ENCODE measurements at places on chromosomes 3 and 15.

GRCh38 chr3:109413049-109413448 is 75.7 kb upstream of the DPPA4 start:
- DNase-seq = no peak

- DNase-seq = no peak
Measured at GRCh38 chr3:186653984-186654383, 11.8 kb upstream of the HRG start.

GRCh38 chr15:35696767-35697231 is 150.8 kb upstream of the DPH6 start:
- DNase-seq = no peak

GRCh38 chr3:196660381-196661166 is 21.1 kb downstream of the NRROS start:
- DNase-seq = no peak

DNA sequence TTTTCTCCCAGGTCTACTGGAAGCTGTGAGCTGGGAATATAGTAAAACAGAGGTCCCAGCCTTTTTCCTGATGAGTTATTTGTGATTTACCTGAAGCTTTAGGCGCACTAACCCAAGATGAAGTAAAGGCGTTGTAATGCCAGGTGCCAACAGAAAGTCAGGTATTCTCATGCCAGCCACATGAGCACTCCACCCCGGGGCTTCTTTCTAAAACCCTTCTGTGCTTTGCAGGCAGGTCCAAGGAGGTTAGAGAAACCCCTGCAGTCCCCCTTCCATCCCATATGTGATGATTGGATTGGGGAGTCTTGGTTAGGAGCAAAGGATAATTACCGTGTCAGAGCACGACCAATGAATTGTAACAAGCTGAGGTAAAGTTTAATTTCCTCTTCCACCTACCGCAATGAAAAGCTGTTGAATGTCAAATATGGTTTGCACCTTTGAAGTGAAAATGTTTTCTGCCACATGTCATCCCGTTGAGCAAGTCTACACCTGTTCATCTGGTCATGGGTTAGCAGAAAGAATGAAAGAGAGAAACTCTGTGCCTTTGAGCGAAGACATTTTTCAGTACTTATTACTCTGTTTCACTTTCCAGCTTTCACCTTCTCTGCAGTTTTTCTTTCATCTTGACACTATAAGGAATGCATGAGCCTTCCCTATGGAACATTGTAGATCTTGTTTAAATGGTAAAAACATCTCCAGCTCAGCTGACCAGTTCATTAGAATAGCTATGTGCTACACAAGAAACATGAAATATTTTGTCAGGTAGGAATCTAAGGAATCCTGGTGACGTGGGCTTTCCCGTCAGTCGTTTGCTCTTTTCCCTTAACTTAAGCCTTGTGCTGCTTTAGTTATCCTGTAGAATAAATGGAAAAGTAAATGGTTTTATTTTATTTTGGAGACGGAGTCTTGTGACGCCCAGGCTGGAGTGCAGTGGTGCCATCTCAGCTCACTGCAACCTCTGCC is 204.6 kb upstream of the IL12A start:
- DNase-seq = no peak

GRCh38 chr3:127112796-127113570 is 79.9 kb upstream of the PRR23E start:
- no peak for DNase-seq

GRCh38 chr15:38474155-38474757 is 20.3 kb downstream of the FAM98B start:
- DNase-seq = no peak

DNA sequence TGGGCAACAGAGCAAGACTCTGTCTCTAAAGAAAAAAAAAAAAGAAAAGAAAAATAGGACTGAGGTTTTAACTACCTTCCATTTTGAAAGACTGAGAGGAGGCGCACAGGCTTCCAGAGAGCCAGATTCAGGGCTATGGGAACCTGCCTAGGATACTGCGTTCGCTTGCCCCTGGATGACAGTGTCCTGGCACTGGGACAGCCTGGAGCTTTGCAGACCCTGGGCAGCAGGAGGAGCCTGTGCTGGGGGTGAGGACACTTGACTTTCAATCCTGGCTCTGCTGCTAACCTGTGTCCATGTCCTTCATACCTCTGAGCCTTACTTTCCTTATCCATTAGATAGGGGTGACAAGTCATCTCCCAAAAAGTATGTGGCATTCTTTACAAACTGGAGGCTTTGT is 31.2 kb downstream of the CD276 start:
- DNase-seq = no peak

DNA sequence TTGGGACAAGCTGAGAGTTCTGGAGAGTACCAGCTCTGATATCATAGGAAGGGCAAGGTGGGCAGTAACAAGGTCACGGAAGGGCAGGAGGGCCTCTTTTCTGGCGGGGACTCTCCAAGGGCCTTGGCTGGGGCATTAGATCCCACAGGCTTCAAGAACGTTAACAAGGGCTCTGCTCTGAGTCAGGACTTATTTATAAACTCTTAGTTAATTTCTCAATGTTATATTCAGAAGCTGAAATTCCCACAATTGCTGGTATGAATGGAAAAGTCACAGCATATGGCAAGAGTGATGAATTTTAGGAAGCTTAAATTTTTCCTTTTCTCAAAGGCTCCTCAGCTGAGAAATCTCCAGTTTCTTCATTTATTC is 320.2 kb upstream of the TBC1D5 start:
- no peak for DNase-seq

DNA sequence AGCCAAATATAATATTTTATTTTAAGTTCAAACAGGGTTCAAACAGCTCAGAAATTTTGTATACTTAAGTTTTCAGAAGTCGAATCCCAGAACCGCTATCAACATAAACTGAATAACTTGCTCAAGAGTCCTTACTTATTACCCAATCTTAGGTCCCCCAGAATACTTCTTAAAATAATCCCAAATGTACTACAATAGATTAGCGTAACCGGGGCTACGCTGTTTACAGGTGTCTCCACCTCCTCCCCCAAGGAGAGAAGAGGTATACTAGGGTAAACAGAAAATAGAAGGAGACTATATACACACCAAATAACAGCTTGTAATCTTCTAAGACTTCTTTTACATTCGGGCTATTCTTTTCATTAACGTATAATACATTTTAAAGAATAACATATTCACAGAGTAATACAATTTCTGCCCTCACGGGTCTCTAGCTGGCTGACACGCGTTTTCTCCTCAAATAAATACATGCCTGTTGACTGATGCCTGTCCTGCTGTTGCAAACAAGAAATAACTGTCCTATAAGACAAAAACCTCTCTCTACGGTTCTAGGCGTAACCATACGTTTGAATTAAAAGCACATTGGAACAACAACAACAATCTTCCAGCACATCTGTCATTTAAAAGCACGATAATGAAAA is 1.3 kb downstream of the DENND4A start:
- DNase-seq = no peak

- DNase-seq = no peak
Measured at GRCh38 chr3:4531478-4532025, 38.4 kb downstream of the ITPR1 start.

DNA sequence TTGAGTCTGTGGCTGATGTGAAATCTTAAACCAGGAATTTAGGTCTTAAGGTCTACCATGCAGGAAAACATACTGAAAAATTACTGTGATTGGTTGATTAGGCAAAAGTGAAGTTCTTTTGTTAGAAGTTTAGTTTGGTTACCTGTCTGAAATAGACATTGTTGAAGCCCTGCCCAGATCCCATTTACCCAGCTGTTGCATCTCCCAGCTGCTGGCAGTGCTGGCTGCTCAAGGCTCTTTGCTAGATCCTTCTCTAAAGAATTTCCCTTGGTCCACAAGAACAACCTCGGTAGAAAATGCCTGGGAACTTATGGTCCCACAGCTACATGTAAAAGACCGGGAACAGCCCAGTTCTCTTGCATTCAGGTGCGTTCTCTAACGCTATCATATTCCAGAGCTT is 137.3 kb downstream of the EDEM1 start:
- DNase-seq = no peak

DNA sequence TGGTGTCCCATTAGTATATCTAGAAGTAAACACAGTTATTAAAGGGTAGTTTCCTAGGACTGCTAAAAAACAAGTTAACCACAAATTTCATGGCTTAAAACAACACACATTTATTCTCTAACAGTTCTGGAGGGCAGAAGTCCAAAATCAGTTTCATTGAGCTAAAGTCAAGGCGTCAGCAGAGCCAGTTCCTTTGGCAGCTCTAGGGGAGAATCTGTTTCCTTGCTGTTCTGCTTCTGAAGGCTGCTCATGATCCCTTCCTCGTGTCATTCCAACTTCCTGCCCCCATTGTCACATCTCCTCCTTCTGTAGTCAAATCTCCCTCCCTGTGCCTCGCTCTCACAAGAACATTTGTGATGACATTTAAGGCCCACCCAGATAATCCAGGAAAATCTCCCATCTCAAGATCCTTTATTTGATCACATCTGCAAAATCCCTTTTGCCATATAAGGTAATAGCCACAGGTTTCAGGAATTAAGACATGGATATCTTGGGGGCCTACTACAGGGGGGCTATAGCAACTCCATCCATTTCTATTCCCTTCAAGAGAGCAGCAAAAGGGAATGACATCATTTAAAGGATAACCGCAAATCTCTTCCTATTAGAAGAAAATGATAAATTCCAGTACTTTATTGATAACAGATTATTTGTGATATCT is 50.1 kb downstream of the GPR176 start:
- DNase-seq = no peak

DNA sequence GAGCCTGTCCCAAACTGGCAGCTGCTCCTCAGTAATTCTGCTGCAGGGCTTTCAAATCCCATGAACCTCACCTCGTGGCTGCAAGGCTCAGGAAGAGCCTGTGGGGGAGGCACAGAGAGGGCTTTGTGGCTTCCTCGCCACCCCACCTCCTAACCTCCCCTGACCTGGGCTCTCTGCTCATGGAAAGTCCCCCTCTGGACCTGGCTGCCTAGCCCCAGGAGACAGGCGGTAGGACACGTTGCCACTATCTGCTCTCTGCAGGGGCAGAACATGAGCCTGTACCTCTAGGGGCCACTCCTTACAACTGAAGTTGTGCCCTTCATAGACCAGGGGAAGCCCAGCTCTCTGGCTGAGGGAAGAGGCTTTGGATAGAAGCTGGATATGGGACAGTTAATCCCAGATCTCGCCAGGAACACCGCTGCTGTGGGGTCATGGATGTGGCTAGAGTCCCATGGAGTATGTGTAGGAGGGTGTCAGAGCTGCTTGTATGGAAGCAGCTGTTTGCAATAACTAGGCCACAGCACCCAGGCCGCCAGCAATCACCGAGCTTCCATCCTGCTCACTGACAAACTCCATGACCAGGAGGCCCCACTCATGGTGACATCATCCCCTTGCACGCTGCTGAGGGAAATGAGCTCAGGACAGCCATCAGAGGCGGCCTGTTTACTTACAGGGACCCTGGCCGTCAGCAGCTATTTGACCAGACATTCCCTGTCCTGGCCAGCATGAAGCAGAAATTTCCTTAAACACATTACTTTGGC is 34.0 kb upstream of the CILP start:
- no peak for DNase-seq

- DNase-seq = no peak
Measured at GRCh38 chr3:32820971-32821685, 3.3 kb downstream of the TRIM71 start.

DNA sequence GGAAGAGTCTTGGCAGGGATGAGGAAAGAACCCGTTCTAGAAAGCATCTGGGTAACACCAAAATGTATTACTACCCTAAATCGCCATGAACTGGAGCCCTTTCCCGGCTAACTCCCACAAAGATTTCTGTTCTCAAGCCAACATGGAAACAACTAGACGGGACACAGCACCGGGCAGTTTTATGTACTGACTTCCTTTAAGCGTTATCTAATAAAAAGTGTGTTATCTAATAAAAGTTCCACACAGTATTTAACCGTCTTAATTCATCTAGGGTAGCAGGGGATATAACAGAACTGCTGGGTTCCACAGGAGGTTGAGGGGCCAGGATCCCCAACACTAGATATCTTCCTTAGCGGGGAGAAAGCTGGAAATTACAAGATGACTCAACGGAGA is 347 bp upstream of the C3orf62 start:
- no peak for DNase-seq

DNA sequence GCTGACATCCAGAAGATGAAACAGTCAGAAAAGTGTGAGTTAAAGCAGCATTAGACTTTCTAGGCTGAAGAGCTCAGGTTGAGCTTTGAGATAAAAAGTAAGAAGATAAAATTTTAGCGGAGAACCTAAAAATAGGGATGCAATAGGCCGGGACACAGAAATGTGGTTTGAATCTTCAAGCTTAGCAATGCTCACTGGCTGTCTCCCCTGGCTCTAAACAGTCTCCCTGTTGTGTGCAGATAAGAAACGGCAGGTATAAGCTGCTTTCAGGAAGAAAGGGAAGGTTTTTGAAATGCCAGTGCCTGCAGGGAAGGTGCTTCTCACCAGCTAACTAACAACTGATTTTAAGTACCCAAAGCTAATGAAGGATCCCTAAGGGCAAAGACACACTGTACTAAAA is 718.7 kb upstream of the SGO1 start:
- no peak for DNase-seq

DNA sequence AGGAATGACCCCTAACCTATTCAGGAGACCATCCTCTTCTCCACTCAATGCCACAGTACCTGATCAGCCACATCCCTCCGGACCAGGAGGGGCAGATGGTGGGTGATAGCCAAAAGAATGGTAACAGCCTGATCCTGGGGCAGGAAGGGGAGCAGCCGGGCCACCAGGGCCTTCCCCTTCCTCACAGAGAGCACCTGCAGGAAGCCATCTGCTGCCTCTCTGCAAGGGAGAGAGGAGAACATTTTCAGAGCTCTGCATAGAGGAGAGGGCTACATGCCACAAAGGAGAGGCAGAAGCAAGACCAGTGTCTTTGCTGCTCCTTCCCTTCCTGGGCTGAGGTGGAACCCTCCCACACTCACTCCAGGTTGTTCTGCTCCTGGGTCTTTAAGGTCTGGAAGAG is 5.5 kb upstream of the SPG11 start:
- no peak for DNase-seq

DNA sequence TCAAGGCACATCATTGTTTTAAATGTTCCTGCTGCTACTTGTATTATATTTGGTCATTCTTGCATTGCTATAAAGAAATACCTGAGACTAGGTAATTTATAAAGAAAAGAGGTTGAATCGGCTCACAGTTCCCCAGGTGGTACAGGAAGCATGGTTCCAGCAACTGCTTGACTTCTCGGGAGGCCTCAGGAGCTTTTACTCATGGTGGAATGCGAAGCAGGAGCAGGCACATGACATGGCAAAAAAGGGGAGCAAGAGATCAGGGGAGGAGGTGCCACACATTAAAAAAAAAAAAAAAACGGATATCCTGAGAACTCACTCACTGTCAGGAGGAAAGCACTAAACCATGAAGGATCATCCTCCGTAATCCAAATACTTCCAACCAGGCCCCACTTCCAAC is 286.9 kb upstream of the PLSCR5 start:
- DNase-seq = no peak

All from stimulated activated CD4-positive, alpha-beta T cell treated with anti-CD3 and anti-CD28 coated beads, Interleukin-15, amount 100 ng/mL, for 1 hour (primary cell).